ENCODE measurements at places on chromosomes 4 and X.

- no peak for DNase-seq
Observed at GRCh38 chr4:117623326-117623725, 411.0 kb upstream of the NDST3 start.

DNA sequence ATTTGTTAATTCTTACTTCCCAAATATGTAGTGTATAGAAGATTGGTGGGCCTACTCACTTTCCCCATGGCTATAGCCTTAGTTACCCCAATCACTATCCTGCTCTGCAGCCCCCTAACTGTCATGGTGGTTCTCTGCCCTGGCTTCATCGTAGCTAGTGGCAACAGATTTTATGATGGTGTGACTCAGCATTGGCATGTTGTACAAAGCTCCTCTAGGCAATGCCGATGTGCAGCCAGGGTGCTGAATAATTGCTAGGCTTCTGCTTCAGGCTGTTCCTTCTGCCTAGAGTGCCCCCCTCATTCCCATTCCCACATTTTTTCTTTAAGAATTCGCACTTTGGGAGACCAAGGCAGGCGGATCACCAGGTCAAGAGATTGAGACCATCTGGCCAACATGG, 35.2 kb downstream of the AFF2 start:
- DNase-seq = no peak

GRCh38 chr4:79623021-79623870, 215.2 kb upstream of the GK2 start:
- DNase-seq = no peak

DNA sequence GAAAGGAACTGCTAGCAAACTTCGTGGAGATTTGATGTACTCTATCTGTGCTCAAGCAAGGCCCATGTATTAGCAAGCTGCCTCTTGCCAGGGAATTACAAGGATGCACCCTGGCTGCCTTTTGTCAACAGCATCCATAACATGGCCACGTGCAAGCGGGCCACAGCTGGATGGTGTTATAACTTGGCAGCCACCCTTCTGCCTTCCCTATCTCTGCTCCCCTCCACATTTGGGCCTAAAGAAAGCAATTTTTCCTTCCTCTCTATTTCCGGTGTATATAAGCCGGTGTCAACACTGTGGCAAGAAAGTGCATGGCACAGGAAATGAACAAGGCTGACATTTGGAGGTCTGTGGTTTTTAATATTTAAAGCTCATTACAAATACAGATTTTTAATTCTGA, 94.8 kb downstream of the CLNK start:
- no peak for DNase-seq

DNA sequence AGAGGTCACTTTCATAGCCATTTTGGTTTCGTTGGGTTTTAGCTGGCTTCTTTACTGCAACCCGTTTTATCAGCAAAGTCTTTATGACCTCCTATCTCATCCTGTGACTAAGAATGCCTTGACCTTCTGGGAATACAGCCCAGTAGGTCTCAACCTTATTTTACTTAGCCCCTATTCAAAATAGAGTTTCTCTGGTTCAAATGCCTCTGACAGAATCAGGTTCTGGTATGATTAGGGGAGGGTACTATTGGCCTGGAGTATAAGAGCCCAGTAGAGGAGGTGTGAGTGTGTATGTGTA, 95.4 kb upstream of the RAB40AL start:
- DNase-seq = no peak

GRCh38 chrX:8627796-8628195, 104.1 kb downstream of the ANOS1 start:
- DNase-seq = peak; percentile 20

DNA sequence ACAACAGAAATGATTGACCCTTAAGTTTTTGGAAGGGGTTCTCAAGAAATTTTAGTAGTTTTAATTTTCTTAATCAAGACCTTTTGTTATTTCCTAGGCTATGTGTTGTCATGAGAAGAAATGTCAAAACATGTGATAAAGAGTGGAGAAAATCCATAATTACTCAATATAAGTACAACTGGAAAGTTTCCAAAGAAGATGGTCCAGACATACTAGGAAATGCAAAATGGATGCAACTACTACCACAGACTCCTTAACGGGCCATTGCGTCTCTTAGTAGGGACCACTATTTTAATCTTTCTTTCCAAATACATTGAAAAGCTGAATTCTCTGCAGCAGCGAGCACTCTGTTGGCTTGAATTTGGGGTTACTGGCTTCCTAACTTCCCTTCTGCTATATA, 148.8 kb downstream of the NWD2 start:
- no peak for DNase-seq

DNA sequence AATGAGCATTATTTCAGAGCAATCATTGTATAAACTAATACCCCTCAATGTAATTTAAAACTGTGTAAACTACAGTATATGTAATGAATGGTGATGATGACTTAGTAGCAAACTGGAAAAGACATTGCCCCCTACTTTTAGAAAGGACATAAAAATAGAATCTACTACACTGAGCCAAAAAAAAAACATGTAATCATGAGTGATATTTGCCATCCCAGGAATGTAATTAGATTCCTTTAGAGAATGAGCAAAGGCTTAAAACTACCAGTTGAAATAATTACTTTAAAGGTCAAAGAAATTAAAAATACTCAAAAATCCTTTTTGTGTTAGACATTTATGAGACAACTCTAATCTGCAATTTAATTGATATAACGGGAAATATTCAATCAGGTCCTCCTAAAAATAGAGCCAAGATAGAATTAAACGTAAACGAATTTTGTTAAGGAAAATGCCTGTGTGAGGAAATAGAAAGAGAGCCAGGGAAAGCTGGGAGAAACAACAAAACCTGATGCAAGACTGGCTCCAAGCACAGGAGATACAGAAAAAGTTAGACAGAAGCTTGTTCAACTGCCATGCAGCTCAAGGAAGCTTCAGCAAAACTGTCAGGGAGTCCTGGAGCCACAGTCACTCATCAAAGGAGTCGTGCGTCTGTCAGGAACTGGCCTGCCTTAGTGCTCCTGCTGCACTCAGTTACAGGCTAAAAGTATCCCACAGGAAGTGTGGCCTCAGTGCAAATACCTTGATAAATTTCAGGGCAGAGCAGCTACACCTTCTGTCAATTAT, 655.7 kb upstream of the INTU start:
- DNase-seq = no peak

DNA sequence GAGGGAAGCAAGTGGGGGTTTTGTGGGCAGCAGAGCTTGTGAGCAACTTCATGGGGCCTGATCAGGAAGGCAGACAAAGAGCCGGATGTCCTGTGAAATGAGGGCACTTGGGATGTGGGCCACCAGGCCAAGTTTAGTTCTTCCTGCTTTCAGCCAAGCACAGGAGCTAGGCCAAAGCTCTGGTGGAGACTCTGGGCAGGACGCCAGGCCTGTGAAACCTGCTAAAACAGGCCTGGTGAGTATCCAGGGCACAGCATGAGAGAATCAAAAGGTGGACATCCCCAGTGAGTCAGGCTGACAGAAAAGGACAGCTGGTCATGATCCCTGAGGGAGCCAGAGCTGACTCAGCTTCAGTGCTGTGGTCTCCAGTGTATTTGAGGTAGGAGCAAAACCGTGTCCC, 95.7 kb downstream of the NPNT start:
- peak; percentile 4 for DNase-seq

- peak; percentile 13 for DNase-seq
Observed at GRCh38 chrX:129525896-129526295, 2.6 kb upstream of the SMARCA1 start.

GRCh38 chr4:87851332-87851731, 18.6 kb downstream of the MEPE start:
- no peak for DNase-seq

DNA sequence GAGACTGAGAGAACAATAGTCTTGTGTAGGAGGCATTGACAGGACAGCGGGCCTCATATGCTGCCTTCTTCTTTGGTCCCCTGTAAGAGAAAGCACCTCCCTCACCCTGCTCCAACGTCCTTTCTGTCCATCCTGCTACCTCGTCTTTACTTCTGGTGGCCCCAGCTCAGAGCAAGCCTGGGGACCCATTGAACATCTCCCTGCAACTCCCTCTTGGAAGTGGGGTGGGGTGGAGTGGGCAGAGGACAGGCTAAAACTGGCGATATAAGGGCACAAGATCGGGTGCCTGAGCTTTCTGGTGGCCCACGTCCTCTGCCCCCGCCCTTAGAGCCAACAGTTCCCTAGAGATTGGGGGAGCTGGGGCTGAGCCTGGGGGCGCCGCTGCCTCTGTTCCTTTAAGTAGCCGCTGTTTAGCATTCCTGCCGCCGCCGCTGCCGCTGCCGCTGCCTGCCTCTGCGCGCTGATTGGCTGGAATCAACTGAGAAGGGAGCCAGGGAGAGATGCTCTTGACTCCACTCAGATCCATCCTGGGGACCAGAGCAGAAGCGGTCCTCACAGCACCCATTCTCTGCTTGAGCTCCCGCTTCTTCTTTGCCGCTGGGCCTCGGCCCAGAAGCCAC, at the start of gene DLG3:
Gene DLG3 (plus strand): TSS at position 510 of the 620 bp plus-strand sequence. CDS start 367 bp downstream, outside the sequence.
- no peak for DNase-seq

GRCh38 chrX:534804-535203, 95.8 kb upstream of the SHOX start:
- DNase-seq = no peak

DNA sequence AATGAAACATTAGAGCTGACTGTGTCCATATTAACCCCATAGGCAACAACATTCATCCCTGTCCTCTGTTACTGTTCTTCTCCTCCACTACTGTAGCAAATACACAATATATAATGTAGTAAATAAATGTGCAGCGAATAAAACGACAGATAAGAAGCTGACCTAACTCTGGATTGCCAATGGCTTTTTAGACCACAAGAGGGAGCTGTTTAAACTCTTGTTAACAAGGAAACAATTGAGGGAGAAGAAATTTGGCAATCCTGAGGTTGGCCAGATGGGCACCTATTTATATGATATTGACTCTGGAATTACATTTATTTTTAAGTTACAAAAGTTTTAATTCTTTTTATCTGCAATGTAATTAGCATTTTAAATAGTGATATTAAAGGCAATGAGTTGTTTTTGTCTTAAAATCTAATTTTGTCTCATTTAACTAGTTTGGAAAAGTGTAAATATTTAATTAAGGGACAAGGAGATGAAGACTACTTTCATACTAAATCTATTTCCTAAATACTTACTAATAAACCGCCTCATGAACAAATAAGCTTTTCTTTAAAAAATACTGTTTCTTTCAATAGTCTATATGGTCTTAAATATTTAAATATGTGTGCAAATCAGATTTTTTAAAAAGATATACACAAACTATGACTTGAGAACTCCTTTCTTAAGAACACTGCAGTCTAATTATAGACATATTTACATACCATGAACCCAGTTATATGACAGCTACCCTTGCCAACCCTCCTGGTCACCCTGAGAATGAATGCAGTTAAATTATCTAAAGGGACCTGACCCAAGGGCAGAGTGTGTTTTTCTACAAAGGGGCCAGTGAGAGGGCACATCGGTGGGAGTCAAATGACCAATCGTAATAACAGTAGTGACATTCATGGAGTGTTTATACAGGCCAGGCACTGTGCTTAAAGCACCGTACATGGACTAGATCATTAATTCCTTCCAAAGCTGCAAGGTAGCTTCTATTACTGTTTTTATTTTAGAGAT, 52.9 kb upstream of the HPF1 start:
- peak; percentile 95 for DNase-seq

DNA sequence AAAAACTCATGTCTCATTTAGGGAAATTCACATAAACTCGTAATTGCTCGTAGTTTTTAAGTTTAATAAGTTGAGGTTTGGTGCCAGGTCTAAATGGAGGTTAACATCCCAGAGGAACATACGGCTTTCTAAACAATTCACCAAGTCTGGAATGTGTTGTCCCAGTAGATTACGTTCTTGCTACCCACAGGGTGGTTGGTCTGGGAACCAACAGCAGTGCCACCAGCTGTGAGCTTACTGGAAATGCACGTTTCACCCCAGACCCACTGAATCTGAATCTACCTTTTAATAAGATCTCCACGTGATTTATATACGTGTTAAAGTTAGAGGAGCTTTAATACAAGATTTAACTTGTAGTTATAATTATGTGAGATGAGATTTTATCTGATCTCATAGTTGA, 134.3 kb downstream of the BMPR1B start:
- no peak for DNase-seq

DNA sequence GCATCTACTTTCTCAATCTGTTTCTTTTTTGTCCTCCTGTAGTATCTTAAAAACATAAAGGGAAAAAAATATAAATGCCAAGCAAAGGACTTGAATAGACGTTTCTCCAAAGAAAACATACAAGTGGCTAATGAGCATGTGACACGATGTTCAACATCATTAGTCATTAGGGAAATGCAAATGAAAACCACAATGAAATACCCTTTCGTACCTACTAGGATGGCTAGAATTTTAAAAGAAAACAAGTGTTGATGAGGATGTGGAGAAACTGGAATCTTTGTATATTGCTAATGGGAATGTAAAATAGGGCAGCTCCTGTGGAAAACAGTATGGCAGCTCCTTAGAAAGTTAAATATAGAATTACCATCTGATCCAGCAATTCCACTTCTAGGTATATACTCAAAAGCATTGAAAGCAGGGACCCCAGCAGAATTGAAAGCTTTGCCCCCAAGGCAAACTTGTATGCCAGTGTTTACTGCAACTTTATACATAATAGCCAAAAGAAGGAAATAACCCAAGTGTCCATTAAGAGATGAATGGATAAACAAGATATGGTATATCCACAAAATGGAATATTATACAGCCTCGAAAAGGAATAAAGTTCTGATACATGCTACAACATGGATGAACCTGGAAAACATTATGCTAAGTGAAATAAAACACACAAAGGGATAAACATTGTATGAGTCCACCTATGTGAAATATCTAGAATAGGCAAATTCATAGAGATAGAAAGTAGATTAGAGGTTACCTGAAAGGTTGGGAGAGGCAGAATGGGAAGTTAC, 138.3 kb downstream of the SH3KBP1 start:
- no peak for DNase-seq

DNA sequence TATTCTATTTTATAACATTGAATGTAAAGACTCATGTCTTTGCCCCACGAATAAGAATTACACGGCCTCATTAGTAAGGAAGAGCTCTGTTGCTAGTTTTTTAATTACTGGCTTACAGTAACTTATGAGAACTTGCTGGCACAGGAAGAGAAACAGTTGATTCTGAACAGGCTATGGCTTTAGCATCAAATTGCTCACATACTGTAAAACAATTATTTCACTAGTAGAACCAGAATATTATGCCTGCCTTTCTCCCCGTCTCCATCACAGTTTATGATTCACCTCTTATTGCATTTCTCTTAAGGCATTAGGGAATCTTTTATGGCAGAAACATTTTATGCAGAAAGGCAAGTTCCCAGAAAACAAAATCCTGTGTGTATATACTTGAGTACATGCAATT, 126.1 kb downstream of the SPRY1 start:
- no peak for DNase-seq

GRCh38 chr4:3233391-3234071, 15.4 kb upstream of the MSANTD1 start:
- no peak for DNase-seq

GRCh38 chr4:121953860-121954259, 2.0 kb upstream of the TRPC3 start:
- peak; percentile 32 for DNase-seq

- DNase-seq = no peak
Observed at GRCh38 chr4:29762151-29762550, 958.0 kb upstream of the PCDH7 start.
